ENCODE measurements at places on chromosomes 3 and 15. TPM values are rescaled to one million over a fixed set of nuclear protein-coding genes. Genes with fewer than 3 reads are reported as not detected.

DNA sequence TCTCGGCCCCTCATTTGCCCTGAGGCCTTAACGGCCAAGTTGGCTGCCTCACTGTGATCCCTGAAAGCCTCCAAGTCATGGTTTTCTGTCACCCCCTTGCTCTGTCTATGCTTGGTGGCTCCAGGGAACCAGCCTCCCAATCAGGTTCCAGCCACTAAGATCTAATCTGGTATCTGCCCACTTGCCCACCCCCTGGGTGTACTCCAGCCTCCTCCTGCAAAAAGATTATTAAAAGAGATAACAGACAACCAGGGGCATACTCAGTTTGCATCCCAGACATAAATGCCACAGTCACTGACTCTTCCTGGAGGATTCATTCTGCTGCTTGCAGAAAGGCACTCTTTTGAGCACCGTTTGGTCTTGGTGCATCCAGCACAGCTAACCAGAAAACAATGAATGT lies 103.9 kb downstream of the NTRK3 start:
- no peak for DNase-seq

DNA sequence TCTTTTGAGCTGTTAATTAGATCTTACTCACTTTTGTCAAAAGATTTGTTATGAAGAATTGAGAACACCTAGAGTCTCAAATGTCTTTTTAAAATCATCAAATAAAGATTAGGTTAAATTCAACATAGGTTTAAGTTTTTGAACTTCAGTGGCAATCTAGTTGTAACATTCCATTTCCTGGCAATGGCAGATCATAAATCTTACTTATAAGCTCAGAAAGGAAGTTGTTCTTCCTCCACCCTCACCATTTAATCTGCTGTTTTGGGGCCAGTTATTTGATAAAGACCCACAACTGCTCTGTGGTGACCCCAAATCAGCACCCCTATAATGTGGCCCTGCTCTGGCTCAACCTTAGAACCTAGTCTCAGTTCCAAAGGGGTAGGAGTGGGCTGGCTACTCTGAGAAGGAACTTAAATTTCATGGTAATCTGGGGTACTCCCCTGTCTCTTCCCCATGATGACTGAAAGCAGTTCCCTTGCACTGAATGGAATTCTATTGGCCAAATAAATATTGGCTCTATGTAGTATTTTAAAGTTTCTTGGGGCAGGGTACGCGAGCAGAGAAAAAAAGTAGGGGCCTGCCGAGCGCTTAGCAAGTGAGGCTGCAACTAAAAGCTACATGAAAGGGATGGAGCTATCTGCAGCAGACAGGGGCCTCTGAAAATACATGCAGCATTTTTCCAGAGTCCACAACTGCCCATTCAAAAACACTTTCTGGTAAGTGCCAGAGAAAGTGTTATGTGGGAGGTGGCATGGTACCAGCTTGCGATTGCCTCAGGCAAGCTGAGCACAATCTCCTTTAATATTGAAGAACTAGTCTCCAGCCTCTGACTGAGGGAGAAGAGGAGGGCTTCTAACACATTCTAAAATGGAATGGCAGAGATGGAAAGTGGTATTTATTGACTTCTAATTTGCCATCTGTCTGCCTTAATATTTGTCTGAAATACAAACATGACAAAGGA lies 103.6 kb upstream of the RASGRP1 start:
- no peak for DNase-seq

DNA sequence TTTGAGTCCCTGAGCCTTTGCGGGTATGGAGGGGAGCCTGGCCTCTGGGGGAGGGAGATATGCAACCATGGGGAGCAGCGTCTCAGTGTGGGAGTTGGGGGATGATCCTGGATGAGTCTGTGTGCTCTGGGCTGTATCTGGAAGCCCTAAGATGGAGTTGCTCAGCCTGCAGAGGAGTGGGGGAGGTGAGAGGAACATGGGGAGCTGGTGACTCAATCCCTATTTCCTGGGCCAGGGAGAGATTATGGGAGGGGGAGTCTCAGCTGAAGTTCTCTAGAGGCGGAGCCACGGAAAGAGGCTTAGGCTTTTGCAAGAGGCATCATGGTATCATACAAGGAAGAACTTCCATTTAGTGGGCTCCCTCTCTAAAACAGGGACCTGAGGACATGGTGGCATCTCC lies 59.5 kb upstream of the TMEM115 start:
- no peak for DNase-seq

GRCh38 chr15:80275961-80276360 lies 23.9 kb upstream of the CTXND1 start:
- no peak for DNase-seq

Gene CFAP20DC
- total RNA-seq = 2.0 TPM
